Hematopoietic multipotent progenitor cell (in vitro differentiated cells): ENCODE measurements at places on chromosomes 7 and 10. TPM values are rescaled to one million over a fixed set of nuclear protein-coding genes. Genes with fewer than 3 reads are reported as not detected.

DNA sequence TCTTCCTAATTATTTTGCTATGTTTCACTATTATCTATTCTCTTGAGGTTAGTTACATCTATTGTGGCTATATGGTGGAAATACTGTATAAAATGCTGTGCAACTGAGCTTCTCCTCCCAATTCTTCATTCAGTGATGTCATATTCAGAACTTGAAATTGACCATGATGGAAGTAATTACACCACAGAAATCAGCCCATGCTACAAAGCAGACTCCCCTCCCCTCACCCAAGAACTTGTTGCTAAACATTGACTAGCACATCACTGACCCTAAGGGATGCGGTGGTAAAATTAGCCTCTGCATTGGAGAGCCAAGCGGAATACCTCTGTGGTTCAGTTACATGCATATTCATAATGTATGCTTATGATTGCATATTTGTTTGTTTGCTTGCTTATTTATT, 8.8 kb downstream of the CALD1 start:
- no peak for DNase-seq

Gene TEX47
- not detected for total RNA-seq

GRCh38 chr10:132592790-132593383, 55.3 kb downstream of the INPP5A start:
- no peak for DNase-seq

GRCh38 chr7:35549781-35550180, 145.2 kb downstream of the HERPUD2 start:
- no peak for DNase-seq

- no peak for DNase-seq
Measured at GRCh38 chr10:75660823-75661222, 229.4 kb downstream of the LRMDA start.

DNA sequence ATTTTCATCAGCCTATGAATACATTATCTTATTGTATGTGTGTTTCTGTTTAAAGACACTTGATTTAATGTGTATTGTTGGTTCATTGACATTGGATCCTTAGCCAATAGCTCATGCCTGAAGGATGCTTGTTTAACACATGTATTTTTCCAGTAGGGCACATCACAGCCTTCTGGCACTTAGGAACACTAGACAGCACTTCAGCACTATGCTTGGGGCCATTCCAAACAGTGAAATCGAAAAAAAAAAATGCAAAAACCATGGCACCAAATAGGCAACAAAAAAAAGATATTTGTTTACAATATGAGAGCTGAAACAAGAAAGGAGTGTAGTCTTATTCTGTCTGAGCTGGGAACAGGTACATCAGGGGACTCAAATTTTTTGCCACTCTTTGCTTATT, 262.8 kb downstream of the SLC25A13 start:
- DNase-seq, result no peak

DNA sequence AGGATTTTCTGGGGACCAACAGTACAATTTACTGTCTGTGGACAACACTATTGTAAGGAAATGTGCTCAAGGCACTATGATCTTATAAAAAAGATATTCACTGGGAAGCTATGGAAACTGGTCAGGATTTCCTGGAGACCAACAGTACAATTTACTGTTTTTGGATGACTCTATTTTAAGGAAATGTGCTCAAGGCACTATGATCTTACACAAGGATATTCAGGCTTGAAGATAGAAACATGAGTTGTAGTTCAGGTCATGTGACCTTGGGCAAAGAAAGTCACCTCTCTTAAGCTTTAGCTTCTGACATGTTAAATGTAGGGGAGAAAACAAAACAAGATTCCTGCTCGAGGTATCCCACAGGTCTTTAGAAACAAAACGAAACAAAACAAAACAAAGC, 1.7 kb upstream of the ITPRID1 start:
- DNase-seq, result no peak
